Hypothalamus (tissue), 51 donors: ENCODE measurements at places on chromosomes 2 and 18.

- DNase-seq = no peak
Observed at GRCh38 chr2:128026448-128027277, 1.2 kb downstream of the SAP130 start.

DNA sequence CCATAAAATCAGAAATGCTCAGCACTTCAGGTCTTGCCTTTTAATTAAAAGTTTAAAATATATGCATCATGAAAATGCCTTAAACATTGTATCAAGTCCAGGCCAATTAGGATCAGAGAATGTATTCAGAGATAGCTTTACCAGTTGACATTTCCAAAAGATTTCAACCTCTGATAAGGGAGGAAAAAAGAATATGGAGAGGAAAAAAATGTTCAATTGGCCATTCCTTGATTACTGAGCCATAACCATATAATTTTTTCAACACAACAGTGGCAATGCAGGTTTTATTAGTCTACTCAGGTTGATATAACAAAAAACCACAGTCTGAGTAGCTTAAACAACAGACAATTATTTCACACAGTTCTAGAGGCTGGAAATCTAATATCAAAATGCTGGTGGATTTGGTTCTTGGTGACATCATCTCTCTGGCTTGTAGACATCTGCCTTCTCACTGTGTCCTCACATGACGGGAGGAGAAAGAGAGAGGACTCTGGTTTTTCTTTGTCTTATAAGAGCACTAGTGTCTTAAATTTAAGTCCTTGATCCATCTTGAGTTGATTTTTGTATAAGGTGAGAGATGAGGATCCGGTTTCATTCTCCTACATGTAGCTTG, 111.9 kb downstream of the IRS1 start:
- no peak for DNase-seq

GRCh38 chr18:24985586-24985985, 366.4 kb downstream of the ZNF521 start:
- DNase-seq = no peak

- DNase-seq = no peak
Observed at GRCh38 chr18:56470406-56471351, 167.7 kb downstream of the TXNL1 start.

DNA sequence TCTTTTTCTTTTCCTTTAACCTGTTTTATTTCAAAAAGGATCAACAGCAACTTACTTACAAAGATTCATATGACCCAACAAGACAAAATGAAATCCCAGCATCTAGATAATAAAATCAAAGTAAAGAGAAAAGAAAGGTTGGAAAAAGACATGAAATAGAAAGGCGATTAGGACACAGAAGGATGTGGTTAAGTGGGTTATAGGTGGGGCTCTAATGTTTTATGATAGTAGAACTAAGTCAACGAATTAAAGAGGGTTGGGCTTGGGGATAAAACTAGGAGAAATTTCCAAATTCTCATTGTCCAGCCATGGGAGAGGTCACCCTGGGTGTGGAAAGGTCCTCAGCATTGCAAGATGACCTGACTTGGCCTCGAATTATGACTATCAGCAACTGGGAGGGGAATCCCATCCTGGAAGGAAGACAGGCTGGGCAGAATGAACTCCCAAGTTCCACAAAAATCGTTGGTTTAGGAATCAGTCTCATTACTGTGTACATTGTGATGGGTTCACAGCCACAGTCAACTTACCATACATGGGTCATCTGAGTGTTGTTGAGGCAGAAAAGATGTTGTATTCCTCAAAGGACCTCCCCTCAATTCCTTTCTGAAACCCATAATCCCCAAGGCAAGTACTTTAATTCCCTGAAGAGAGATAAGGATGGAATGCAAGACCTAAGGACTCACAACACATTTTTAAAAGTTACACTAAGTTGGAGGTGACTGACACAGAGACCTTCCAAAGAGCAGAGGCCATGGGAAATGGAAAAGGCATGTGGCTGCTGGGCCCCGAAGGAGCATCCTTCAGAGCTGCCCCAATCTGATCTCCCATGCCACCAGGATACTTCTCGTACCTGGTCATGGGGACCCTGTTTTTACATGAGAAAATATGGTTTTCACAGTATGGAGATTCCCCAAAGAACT, 167.6 kb downstream of the UXS1 start:
- DNase-seq = no peak

DNA sequence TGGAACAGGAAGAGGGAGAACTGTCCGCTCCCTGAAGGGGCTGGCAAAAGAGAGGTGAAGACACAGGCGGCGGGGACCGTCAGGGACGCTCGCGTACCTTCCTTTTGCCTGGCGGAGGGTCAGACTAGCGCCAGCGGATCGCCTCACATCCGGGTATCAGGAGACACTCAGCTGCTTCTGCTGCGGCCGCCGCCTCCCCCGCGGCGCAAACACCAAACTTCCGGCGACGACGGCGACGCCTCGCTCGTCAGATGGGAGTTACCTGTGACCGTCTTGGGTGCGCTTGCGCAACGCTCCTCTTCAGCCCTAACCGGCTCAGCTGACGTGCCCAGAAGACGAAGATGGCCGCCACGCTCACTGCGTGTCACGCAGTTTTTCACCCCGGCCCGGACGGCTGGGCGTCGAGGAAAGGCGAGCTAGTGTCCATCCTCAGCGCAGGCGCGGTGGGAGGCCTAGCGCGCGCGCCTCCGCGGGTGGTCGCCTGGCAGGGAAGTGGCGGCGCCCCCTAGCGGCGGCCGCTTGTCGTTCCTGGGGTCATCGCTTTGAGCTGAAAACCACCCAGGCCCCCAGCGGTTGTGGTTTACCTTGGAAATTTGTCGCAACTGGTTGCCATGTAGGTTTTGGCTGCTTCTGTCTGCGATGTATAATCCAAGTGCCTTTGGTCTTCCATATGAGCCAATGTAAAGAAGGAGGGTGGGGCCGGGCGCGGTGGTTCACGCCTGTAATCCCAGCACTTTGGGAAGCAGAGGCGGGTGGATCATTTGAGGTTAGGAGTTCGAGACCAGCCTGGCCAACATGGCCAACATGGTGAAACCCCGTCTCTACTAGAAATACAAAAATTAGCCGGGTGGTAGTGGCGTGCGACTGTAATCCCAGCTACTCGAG, at the start of gene ESCO1:
Gene ESCO1, minus strand, starts transcription at position 179 of the 885 bp plus-strand sequence. CDS start 25,861 bp downstream, outside the sequence.
- DNase-seq = peak; percentile 91

GRCh38 chr2:38716185-38716584, 35.0 kb downstream of the SRSF7 start:
- no peak for DNase-seq

DNA sequence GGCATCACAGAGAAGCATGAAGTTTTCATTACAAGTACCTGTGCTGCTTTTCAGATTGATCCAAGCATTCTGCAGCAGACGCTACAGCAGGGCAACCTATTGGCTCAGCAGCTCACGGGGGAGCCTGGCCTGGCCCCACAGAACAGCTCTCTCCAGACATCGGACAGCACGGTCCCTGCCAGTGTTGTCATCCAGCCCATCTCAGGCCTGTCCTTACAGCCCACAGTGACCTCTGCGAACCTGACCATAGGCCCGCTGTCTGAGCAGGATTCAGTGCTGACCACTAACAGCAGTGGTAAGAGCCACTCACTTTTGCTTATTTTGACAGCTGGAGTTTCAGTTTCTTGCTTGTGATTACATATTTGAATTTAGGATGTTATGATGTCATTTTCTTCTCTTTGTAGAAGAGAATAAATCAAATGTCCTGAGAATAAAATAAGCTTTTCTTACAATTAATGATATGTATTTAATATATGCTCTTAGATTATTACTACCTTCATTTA, 104.9 kb downstream of the ZNF236 start:
- no peak for DNase-seq

- no peak for DNase-seq
Observed at GRCh38 chr2:193583638-193584400, 1389.1 kb upstream of the TMEFF2 start.

- DNase-seq = no peak
Observed at GRCh38 chr2:203722411-203722810, 16.0 kb downstream of the CD28 start.

DNA sequence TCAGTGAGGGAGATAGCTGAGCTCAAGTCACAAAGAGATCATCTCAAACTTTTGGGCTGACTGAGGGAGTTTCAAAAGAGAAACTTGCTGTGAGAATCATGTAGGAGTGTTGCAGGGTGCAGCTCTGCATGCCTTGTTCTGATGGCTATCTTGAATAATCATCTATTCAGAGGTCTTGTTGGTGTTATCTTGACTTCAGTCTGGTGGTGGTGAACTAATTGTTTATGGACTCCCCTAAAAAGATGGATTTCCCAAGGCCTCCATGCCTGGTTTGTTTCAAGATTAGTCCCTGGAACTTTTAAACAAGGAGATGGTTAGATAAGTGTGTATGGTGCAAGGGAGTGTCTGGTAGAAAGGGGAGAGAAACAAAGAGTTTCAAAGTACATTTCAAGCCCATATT, 29.8 kb downstream of the SLC39A6 start:
- no peak for DNase-seq

- DNase-seq = no peak
Observed at GRCh38 chr2:190210471-190210870, 109.2 kb downstream of the HIBCH start.

DNA sequence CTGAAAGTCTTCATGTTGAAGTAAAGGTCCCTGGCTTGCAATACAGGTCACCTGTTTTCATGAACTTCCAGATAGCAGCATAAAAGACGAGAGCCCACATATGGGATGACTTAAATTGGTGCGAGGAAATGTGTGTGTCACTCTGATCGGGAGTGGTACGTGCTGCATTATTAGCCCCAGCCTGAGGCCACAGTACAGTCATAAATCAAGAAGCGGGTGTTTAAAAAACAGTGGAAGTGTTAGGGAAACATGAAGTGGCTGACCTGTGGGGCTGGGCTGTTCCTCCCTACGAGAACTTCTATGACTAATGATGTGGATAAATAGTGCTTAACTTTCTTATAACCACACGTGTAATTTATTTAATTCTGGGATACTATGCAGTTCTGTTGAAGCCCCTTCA, 24.4 kb downstream of the RDH14 start:
- DNase-seq = no peak

DNA sequence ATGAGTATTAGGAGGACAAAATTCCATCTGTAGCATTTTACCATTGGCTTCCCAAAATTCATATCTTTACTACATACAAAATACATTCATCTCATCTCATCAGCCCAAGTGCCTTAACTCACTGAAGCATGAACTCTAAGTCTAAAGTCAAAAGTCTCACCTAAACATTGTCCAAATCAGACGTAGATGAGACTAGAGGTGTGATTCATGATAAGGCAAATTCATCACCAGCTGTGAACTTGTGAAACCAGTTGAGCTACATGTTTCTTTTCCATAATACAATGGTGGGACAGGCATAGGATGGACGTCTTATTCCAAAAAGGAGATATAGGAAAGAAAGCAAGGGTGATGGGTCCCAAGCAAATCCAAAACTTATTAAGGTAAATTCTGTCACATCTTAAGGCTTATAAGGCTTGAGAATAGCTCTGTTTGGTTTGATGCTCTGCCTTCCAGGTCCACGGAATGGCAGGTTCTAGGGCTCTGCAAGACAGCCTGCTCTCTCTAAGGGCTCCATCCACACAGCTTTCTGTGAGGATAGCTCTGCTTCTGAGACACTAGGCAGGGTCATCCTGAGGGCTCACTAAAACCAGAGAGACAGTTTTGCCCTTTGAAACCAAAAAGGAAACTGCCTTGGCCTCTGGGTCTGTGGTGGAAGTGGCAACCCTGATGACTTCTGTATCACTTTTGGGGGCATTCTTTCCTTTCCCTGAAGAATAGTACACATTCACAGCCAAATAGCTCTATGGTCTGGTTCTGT, 9.6 kb downstream of the IFIH1 start:
- DNase-seq = no peak

GRCh38 chr2:181662287-181662686, 5.4 kb upstream of the CERKL start:
- DNase-seq = no peak

GRCh38 chr18:56165601-56166355, 472.6 kb downstream of the TXNL1 start:
- no peak for DNase-seq

DNA sequence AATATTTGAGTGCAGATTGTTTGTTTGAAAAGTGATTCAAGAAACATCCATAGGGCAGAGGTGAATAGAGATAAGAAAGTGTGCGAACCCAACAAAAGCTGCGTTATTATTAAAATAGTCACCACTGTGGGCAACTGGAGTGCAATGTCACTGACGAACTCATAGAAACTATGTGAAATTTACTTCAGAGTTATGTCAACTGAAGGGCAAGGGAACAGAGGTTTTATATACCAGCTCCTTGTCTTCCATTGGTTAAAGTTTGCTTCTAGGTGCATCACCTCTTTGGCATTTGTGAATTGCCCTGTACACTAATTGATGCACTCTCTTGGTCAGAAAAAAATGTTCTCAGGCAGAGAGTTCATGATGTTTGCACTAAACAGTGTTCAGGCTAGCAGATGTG, 110.5 kb upstream of the NYAP2 start:
- DNase-seq = no peak

- DNase-seq = no peak
Observed at GRCh38 chr2:72719416-72719815, 106.4 kb downstream of the EXOC6B start.

DNA sequence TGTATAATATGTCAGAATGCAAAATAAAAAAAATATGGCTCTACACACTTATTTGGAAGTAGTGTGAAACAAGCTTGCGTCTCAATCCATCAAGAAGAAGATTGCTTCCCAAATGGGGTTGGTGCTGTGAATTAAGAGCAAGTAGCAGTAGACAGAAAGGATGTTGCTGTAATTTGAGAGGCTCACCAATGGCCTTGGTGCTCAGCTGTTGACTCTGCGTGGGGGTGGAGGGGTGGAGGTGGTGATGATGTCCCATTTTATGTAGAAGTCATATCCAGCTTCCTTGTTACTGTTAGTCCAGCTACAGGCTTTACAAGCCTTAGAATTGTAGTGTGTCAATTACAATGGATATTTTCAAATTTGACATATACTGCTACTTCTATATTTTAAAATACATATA, 223.4 kb upstream of the RND3 start:
- DNase-seq = no peak

DNA sequence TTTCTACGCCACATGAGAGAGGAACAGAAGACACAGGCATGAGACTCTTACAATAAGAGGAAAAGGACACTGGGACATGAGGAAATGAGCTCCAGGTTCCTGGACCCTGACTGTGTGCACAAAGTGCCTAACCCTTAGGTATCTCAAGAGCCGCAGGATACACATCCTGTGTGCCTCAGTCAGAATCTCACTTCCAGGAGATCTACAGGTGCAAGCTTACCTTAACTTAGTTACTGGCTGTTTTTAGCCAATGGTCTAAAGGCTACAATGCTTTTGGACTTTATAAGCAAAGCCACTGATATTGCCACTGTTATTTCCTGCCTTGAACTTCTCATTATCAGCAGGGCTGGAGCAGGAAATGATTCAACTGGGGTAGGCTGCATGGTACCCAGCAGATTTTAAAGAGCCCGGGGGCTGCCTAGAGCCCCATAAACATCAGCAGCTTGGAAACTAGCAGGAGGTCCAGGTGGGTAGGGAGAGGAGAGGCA, 254.4 kb downstream of the ZNF521 start:
- DNase-seq = no peak
